Heart right ventricle (tissue), 16 donors: ENCODE measurements at places on chromosomes 5 and 9. TPM values are rescaled to one million over a fixed set of nuclear protein-coding genes. Genes with fewer than 3 reads are reported as not detected.

GRCh38 chr5:101047181-101047580, 144.1 kb upstream of the ST8SIA4 start:
- H3K27ac ChIP-seq = no peak overlapping the region
- H3K36me3 ChIP-seq = no peaks in the 10 kb centered on the region
- H3K27me3 ChIP-seq = no peaks in the 10 kb centered on the region
- no peaks in the 10 kb centered on the region for H3K4me1 ChIP-seq
- H3K4me3 ChIP-seq = no peak overlapping the region

GRCh38 chr9:12773562-12773961, 1.3 kb upstream of the LURAP1L start:
- DNase-seq = no peak
- H3K27me3 ChIP-seq = no peaks in the 10 kb centered on the region
- H3K4me1 ChIP-seq = peaks cover 11% of the 10 kb centered on the region
- no peak overlapping the region for H3K27ac ChIP-seq
- no peaks in the 10 kb centered on the region for H3K36me3 ChIP-seq

DNA sequence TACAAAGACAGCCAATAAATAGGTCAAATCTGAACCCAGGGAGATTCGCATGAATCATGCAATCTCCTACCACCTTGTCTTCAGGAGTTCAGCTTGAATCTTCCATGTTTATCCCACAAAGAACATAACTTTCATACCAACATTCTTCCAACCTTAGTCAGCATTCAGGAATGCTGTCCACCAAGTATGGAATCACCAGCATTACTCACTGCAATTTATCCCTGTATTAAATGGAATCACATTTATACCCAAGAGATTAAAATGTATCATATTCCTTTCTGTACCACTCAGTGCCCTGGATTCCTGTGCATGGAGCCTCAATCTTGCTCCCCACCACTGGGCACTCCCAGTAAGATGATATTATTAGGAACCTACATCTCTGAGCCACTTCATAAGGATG, 162.6 kb downstream of the GLIS3 start:
- no peak overlapping the region for H3K4me3 ChIP-seq
- DNase-seq = no peak
- H3K27ac ChIP-seq = no peak overlapping the region
- H3K27me3 ChIP-seq = no peaks in the 10 kb centered on the region

GRCh38 chr9:115849679-115850412, 303.7 kb upstream of the PAPPA start:
- H3K27ac ChIP-seq = no peak overlapping the region
- DNase-seq = no peak
- H3K4me3 ChIP-seq = no peak overlapping the region
- H3K36me3 ChIP-seq = no peaks in the 10 kb centered on the region

DNA sequence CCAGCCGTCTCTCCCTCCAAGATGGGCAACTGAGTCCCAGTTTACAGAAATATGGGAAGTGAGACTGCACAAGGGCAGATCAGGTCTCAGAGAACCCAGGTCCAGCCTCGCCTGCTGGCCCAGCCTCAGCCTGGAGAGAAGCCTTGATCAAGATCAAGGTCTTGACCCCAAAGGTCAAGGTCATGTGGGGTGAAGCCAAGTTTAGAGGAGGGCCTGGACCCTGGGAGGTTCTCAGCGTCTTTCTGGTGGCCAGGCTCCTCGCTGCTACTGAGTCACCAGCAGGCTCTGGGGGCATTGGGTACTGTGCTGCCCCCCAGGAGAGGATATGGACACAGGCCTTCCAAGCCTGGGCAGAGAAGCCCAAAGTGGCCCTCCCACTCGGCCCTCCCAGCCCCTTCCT, 8.8 kb downstream of the IPPK start:
- no peaks in the 10 kb centered on the region for H3K27me3 ChIP-seq
- no peaks in the 10 kb centered on the region for H3K36me3 ChIP-seq
- no peak overlapping the region for H3K4me3 ChIP-seq
- no peak for DNase-seq
- no peak overlapping the region for H3K27ac ChIP-seq
- H3K4me1 ChIP-seq = peaks cover 9% of the 10 kb centered on the region

DNA sequence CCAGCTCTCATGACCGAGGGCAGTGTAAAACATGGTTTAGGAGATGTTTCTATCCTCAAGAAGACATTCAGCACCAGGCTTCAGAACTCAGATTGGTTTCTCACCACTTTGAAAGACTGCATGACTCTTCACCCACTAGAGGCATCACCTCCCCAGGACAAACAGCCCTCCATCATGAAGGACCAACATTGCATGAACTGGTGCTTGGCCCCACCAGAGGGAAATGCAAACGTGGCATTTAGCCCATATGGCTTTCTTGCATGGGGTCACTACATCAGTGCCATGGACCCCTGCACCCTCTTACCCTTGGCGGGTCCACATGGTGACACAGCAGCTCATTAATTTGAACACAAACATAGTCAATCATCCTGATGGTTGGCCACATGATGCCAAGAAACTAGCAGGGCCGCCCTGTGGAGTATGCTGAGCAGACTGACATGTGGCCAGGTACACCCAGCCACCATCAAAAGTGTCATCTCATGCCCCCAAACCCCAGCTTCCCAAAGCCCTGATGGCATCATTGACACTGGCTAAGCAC, 129.5 kb upstream of the FSTL4 start:
- H3K27ac ChIP-seq = no peak overlapping the region
- H3K4me1 ChIP-seq = no peaks in the 10 kb centered on the region
- no peak for DNase-seq
- peaks cover 24% of the 10 kb centered on the region for H3K27me3 ChIP-seq
- H3K36me3 ChIP-seq = no peaks in the 10 kb centered on the region
- no peak overlapping the region for H3K4me3 ChIP-seq

The FOCAD gene
- 41.3 TPM for total RNA-seq

The ZNF483 gene
- total RNA-seq = 9.1 TPM

The PCDHB10 gene
- total RNA-seq = 0.40 TPM

The MLANA gene
- not detected for total RNA-seq
